ENCODE measurements at places on chromosomes 6 and 20.

- no peak for DNase-seq
These were observed 325.0 kb upstream of the AGPAT4 start for GRCh38 chr6:161598896-161599295.

GRCh38 chr6:106730718-106731117 lies 101.3 kb downstream of the QRSL1 start:
- DNase-seq = no peak

DNA sequence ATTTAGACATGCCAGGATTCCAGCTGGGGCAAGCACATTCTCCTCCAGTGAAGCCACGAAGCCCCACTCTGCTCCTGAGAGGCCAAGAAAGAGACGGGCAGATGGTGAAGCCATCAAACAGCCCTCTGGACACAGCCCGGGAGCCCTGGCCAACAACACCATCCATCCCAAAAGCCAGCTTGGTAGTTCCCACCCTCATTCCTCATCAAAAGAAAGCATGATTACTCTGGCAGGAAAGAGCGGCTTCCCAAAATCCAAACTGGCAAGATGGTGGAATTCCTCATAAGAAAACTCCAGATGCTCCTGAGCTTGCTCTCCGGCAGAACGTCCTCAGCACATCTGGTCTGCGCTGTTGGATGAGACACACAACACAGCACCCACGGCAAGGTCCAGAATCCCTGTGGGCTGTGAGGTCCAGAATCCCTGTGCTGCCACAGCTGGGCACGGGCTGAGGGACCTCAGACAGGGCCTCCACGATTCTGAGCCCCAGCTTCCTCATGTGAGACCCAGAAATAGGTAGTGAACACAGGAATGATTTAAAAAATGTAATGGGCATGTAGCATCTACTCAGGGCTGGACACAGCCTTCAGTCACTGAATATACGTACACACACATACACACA lies 52.6 kb downstream of the THBS2 start:
- no peak for DNase-seq

DNA sequence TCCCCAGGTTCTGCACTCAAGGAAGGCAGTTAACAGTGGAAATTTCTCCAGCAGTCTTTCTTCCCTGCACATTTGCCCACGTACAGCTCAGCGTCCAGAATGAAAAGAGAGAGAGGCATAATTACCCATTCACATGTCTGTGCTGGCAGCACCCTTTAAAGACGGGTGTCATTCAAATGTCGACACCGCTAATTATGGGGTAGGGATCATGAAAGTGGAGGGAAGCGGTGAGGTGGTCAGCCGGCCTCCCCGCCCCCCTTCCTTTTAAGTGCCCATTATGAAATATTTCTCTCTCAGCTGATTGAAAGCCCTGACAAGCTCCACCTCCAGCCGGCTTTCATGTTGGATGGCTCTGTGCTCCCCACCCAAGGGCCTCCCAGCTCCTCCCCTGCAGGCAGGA lies 246.1 kb downstream of the BMP7 start:
- no peak for DNase-seq

DNA sequence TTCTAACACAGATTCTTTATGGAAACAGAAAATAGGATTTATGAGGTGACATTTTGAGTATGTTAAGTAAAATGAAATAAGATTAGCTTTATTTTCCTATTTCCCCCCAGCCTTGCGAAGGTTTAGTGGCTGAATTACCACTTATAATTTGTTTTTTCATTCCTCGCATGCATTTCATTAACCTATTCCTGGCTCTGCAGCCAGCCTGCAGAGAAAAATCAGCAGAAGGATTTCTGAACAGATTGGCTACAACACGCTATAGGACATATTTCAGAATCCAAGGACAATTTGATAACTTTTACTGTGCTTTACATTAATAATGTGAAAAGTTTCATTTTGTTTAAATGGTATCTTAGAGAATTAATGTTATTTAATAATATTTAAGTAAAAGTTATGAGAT lies 162.4 kb upstream of the MMS22L start:
- DNase-seq = no peak

GRCh38 chr6:13573669-13574110 lies 711 bp upstream of the SIRT5 start:
- DNase-seq = no peak

DNA sequence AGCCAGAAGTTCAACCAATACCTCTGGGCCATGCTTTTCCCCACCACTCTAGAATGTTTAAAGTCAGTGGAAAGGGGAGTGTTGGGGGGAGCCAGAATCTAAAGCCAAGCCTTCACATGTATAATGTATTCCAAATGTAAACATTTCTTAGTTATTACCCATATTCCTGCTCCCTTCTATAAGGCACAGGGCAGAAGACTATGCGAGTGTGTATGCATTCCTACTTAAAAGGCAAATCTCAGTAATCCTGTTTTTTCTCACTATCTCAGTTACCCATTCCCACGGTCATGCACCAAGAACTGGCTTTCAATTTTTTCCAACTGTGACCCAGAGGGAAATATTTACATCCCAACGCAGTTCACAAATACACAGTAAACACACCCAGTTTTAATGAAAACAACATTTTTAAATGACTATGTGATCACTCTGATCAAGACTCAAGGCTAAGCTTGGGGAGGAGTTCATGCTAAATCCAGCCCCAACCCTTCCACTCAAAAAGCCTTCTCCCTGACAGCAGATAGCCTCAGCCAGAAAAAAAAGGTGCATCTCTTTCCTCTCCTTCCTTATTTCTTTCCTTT lies 57.5 kb downstream of the EPB41L2 start:
- no peak for DNase-seq

DNA sequence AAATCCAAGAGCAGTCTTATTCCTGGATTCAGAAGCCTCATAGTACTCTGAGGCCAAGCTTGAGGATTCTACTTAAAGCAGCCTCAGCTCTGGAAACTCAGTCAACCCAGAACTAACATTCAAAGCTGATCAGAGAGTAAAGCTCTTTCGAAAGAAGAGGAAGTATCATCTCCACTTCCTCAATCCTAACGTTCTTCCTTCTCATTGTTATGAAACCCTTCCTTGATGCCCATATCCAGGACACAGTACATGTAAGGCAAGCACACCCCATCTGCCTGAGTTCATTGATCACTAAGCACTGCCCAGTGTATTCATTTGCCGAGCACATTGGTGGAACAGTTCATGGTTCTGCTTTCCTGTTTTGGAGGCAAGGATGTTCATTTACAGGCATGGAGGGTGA lies at the start of gene IPCEF1:
IPCEF1 (minus strand) TSS at position 114 of the 400 bp plus-strand sequence. CDS start 90,856 bp downstream, outside the sequence.
- DNase-seq = no peak

DNA sequence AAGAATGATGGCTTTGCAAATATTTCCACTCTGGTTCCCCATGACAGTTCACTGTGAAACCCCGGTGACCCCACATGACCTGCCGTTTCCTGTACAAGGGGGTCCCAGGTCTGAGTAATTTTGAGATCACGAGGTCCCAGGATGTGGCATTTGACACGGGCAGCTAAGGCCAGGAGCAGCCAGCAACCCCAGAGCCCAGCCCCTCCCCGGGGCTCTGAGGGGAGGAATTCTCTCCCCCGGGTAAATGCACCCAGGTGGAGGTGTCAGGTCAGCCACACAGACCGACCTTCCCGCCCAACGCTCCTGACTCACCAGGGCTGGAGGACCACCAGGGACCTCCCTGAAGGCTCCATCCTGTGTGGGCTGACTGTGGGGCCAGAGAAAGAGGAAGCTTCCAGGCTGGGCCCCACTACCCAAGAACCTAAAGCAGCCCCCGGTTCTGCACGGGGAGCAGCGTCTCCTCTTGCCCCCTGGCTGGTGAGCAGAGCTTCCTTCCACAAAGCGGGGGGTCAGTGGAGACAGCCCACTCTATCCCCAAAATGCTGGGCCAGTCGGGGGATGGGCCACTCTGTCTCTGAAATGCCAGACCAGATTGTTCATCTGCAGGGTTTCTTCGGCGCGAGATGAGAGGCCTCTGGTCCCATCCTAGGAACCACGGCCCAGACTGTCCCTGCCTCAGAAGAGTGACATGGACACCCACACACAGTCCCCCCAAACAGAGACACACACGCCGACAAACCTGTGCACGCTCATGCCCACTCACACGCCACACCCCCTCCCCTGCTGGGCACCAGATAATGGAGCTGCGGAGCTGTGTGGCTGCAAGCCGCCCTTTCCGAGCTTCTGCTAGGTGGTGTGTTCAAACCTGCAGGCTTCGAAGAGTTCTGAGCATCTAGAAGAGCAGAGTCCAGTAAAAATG lies 23.4 kb upstream of the SLCO4A1 start:
- peak; percentile 67 for DNase-seq

GRCh38 chr6:104884867-104885517 lies 25.3 kb upstream of the HACE1 start:
- DNase-seq = no peak

GRCh38 chr6:119119989-119120388 lies 41.5 kb upstream of the FAM184A start:
- DNase-seq = no peak

DNA sequence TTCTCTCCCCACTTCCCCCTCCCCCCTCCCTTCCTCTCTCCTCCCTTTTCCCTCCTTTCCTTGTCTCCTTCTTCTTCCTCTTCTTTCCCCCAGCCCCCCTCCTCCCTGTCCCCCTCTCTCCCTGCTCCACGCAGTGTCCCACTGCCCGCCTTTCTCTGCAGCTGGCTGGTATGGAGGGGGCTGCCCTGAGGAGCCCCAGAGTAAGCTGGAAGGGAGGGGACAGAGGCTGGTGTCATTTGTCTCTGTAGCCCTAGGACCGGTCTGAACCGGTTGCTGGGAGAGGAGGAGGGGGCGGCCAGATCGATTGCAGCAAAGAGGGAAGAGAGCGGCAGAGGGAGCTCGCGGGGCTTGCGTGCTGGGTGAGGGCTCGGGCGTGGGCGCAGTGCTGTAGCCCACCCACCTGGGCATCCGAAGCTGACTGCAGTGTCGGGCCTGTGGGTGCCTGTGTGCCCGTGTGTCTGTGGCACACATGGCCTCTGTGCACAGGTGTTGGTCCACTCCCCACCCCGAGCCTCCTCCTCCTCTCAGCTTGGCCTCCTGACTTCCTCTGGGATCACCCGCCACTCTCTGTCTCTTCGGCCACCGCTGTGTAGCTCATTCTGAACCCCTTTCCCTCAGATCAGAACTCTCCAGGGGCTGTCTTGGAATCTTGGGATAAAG lies 50.6 kb downstream of the SRC start:
- DNase-seq = no peak

- DNase-seq = no peak
These were observed 1.1 kb downstream of the RNF144B start for GRCh38 chr6:18388271-18388670.

GRCh38 chr20:63215101-63216040 lies 560 bp downstream of the YTHDF1 start:
- no peak for DNase-seq

- DNase-seq = no peak
These were observed 1.3 kb upstream of the TAPBP start for GRCh38 chr6:33314943-33315792.

- DNase-seq = no peak
These were observed 32.8 kb downstream of the PSMB9 start for GRCh38 chr6:32886681-32887383.

Measured in stimulated activated CD8-positive, alpha-beta memory T cell treated with anti-CD3 and anti-CD28 coated beads, Interleukin-15, amount 100 ng/mL, for 48 hours (primary cell).